ENCODE measurements at places on chromosomes 6 and 20.
A peak's percentile ranks its signal among the peaks of the same experiment; 100 is the strongest.

DNA sequence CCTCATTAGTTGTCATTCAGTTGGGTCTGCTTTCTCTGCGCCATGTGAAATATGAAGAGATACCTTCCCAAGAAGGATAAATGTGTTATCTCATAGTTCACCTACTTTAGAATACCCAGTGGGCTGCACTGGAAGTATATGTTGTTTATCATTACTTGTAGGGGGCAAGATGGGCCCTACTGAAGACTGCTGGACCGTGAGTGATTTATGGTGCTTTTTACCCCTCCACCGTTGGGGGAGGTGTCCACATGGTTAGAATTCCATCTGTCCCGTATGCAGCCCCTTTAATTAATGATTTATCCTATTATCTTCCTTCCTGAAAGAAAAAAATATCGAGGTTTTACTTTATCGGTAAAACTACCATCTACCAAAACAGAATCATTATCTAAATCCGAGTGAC, 97.0 kb downstream of the TSHZ2 start:
- no peak for DNase-seq

DNA sequence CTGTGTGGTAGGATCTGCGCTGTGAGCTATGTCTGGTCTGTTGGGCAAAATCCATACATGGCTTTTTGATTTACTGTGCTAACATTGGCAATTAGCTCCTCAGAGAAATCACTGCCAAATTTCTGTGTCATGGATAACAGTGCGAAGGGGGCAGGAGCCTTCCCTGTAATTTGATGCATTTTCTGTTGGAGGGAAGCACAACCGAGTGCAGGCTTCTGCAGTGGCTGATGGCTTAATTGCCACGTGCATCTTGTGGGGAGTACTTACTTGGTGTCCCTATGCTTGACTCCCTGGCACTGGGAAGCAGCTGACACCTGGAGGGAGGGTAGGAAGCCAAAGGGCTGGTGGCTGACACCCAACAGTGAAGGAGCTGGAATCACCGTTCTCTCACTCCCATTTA, 99.3 kb upstream of the PROKR2 start:
- DNase-seq: no peak

GRCh38 chr6:52328303-52328662, 33.7 kb upstream of the PAQR8 start:
- no peak for DNase-seq

GRCh38 chr6:137749696-137750211, 117.3 kb upstream of the TNFAIP3 start:
- no peak for DNase-seq

DNA sequence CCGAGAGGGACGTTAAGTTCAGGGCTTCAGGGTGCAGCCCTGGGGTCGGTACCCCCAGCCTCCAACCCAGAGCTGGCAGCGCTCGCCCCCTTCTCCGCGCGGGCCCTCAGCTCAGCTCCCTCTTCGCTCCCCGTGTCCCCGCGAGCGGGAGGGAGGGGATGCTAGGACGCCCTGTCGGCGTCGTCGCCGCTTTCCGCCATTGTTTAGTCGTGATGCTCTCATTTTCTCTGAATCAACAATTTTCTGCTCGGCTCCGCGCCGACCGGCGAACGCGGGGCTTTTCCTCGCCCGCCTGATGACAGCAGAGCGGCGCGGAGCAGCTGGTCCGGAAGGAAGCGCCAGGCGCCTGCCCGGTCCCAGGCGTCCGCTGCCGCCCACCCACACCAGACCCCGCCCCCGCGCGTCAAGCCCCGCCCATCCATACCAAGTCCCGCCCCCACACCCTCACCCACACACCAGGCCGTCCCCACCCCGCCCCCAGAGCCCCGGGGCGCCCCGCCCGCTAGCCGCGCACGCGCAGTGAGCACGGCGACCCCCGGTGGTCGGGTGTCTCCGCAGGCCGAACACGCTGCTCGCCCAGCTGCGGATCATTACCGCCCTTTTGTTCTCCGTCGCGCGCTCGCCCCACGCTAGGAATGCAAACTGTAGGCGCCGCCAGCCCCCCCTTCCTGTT, 50.1 kb upstream of the SLC32A1 start:
- peak; percentile 33 for DNase-seq

DNA sequence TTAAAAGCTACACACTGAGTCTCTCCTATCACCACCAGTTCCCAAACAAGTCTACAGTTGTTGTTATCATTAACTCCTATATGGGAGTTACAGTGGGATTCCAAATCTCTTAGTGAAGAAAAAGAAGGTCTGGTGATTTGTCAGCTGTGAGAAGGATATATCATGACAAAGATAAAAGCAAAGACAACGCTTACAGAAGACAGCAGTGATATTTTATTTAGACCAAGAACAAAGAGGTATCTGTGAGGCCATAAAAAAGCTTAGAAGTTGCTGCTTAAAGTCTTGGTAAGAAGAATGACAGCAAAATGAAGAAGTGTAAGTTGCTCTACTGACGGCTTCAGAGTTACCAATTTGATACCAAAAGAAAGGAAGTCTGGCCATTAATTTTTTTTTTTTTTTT, 47.2 kb downstream of the CHD6 start:
- DNase-seq: no peak

GRCh38 chr6:140533526-140533925, 1159.1 kb upstream of the CITED2 start:
- DNase-seq: no peak

GRCh38 chr6:142907544-142907943, 37.4 kb downstream of the HIVEP2 start:
- DNase-seq: no peak

DNA sequence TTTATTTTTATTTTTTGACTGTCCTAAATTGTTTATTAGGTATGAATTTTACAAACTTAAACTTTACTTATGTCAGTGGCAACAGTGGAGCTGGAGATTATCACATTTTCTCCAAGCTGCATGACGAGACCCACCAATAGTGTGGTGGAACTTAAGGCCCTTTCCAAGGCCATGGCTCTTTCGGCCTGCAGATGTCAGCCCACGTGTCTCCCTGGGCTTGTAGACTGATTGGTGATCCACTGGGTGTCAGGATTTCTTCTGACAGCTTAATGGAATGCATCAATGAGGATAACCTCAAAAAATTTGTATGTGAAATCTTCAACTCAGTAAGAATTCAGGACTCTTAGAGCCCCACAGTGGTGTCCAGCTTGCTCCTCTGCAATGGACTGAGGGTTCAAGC, 32.3 kb upstream of the OVOL2 start:
- no peak for DNase-seq

DNA sequence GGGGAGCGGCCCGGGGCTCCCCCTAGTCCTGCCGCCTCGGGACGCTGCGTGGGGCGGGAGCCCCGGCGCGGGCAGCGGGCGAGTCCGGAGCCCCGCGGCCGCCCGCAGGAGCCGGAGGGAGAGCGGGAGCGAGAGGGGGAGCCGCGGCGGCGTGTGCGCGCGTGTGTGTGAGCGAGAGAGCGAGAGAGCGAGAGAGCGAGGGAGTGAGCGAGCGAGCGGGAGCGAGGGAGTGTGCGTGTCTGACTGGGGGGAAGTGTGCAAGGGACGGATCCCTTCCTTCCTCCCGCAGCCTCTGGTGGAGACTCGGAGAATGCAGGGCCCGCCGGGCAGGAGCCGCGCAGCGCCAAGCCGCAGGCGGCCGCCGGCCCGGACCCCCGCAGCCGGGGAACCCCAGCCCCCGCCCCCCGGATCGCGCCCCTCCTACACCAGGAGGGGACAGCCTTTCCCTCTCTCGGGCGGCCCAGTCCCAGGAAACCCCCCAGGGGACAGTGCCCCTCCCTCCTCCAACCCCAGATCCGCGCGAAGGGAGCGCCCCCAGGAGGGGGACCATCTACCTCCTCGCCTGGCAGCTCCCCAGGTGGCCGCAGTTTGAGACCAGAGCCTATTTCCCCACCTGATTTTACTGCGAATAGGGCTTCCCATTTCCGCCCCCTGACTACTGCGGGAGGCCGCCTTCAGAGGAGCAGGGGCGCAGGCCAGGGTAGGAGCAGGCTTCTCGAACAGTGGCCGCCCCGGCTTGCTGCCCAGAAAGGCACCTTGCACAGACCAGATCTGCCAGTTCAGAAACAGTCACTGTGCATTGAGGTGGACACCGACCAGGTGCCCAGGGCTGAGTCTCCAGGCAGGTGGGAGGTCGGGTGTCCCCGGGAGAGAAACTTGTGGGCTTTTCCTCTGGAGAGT, at the start of gene CDH22:
Gene CDH22 (minus strand): TSS at position 241 of the 900 bp plus-strand sequence. CDS start 57,204 bp downstream, outside the sequence.
- no peak for DNase-seq

- no peak for DNase-seq
Measured at GRCh38 chr6:150256618-150257272, 112.1 kb upstream of the IYD start.

DNA sequence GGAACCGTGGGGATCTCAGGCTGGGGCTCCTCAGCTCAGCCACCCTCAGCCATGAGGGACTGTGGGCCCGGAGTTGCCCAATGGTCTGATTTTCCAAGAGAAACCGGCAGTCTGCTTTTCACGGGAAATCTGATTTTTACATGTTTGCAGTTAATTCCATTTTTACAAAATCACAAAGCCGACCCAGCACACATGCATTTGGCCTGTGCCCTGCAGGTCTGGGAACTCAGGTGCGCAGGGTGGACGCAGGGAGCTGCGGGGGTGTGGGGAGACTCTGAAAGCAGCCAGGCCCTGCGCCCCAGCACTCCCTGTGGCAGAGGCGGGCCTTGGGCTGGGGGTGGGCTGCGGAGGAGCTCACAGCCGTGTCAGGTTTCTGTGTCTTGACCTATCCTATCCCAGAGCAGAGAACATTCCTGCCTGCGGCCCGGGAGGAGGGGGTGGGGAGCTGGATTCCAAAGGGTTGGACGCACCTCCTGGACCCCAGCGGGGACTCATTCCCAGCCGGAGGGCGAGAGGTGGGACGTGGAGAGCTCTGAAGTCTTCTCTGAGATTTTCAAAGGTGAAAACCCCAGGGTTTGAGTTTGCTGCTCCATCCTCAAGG, 60.6 kb downstream of the ADNP start:
- DNase-seq: no peak

- no peak for DNase-seq
Measured at GRCh38 chr6:167589615-167589940, 237.1 kb upstream of the AFDN start.

GRCh38 chr6:24872779-24873178, 63.0 kb downstream of the RIPOR2 start:
- no peak for DNase-seq

- no peak for DNase-seq
Measured at GRCh38 chr20:19552221-19553180, 205.6 kb upstream of the RIN2 start.

- no peak for DNase-seq
Measured at GRCh38 chr6:139732451-139732850, 358.0 kb upstream of the CITED2 start.

- DNase-seq: no peak
Measured at GRCh38 chr6:43836507-43837240, 66.7 kb downstream of the VEGFA start.

DNA sequence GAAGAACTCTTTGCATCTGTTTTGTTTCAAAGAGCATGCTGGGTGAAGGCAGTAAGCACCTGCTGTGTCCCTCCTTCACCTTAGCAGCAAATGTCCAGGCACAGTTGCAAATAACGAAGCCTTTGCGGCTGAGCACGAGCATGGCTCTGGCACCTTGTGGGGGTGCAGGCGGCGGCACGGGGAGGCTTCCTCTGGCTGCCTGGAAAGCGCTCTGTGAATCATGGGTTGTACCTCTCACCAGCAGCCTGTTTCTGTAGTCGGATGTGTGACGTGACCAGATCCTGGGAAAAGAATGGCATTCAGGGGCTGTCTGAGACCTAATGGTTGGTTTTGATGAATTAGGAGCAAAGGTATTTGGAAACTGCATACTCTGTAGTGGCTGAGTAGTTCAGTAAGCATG, 144.8 kb downstream of the DTNBP1 start:
- DNase-seq: no peak

DNA sequence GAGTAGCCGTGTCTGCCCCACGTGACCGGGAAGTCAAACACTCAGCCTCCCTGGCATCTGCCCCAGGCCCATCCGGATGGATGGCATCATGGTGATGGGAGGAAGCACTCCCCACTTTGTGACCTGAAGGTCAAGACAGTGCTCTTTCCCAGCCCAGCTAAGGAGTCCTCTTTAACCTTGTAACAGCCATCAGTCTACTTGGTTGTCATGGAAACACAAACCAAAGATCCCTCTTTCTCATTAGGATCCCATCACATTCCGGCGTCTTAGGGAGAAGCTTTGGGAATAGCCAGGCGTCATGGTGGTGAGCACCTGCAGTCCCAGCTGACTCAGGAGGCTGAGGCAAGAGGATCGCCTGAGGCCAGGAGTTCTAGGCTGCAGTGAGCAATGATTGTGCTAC, 90.9 kb upstream of the FOXC1 start:
- no peak for DNase-seq

DNA sequence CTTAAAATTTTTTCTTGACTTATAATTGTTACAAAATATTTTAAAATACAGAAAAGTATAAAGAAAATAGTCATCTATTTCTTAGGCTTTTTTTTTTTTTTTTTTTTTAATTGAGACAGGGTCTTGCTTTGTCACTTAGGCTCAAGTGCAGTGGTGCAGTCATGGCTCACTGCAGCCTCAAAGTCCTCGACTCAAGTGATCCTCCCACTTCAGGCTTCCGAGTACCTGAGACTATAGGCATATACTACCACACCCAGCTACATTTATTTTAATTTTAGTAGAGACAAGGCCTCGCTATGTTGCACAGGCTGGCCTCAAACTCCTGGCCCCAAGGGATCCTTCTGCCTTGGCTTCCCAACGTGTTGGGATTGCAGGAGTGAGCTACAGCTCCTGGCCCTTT, 5.3 kb upstream of the ACAT2 start:
- DNase-seq: no peak

DNA sequence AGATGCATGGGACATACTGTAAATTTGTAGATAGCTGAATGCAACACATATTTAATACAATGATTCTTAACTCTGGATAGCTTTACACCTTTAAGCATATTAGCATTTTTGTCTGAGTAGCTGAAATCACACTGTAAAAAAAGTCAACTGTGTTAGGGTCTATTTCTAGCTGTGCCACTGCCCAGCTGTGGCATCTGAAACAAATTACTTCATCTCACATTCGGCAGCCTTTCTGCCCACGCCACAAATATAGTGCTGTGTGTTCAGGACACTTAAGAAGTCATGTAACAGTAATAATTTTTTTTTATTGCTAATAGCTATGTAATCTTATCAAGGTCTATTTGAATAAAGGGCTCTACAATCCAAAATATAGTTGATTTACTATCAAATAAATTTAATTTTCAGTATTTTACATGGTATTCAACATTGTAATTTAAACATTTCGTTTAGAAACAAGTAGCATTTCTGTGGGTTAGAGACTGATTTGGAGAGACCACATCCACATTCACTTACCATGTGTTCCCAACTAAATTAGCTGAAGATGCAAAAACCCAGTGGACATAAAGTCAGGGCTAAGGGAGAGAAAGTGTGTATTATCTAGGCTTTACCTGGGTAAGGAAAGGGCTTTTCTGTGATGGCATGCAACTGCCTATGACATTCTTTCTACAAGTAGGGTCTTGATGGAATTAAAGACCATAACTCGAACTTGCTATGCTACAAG, 276.7 kb downstream of the PLCB1 start:
- DNase-seq: no peak

GRCh38 chr6:42222448-42222847, 4.8 kb upstream of the MRPS10 start:
- no peak for DNase-seq

DNA sequence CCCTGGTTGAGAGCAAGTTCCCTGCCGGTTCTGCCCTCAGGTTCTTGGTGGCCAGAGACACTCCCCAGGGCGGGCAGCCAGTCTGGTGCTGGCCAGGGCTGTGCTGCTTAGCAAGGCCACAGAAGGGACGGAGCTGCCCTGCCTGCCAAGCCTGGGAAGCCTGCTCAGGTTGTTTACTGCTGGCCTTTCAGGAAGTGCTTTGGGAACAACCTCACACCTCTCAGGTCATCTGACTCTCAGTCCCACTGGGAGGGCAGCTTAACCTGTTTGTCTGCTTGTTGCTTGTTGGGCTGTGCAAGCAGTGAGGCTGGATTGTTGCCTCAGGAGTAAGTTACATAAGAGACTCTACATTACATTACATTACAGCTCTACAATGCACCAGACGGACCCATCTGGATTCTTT, 75.8 kb upstream of the AFDN start:
- no peak for DNase-seq

All from stimulated activated CD4-positive, alpha-beta T cell treated with anti-CD3 and anti-CD28 coated beads, Interleukin-15, amount 100 ng/mL, for 48 hours (primary cell).